ENCODE measurements at places on chromosomes 12 and 14.
A peak's percentile ranks its signal among the peaks of the same experiment; 100 is the strongest.

DNA sequence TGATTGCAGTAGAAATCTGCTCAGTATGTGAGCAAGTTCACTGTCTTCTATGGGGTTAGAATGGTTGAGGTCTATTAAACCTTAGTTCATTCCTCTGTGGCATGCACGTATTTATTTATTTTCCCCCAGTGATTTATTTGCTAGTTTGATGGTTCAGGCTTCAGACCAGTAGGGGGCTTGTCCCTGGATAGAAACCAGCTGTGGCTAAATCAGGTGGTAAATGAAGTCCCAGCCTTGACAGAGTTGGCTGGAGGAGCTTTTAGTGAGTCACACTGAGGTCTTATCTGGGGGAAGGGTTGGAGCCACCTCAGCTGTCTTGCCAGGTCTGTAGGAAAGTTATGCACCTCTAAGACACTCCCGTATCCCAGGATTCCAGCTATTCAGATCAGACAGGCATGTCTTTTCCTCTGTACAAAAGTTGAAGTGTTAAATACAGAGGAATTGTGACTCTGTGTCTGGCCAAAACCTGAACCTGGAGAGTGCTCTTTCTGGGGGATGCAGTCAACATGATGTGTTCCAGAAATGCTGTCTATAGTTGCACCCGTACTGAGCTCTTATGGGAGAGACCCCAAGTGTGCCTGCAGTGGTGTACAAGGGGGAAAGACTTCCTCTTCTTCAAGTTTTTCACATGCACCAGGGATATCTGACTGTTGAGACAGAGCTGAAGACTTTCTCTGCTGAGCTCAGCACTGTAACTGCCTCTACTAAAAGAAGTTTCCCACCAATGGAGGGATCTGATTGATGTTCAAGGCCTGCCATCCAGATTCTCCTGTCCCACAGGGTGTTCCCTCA, 1322.1 kb downstream of the TMEM121 start:
- no peak for DNase-seq

DNA sequence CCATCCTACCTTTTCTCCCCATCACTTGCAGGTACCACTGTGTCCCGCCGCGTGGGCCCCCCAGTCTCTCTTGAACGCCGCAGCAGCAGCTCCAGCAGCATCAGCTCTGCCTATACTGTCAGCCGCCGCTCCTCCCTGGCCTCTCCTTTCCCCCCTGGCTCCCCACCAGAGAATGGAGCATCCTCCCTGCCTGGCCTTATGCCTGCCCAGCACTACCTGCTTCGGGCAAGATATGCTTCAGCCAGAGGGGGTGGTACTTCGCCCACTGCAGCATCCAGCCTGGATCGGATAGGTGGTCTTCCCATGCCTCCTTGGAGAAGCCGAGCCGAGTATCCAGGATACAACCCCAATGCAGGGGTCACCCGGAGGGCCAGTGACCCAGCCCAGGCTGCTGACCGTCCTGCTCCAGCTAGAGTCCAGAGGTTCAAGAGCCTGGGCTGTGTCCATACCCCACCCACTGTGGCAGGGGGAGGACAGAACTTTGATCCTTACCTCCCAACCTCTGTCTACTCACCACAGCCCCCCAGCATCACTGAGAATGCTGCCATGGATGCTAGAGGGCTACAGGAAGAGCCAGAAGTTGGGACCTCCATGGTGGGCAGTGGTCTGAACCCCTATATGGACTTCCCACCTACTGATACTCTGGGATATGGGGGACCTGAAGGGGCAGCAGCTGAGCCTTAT, 9.2 kb downstream of the ARHGAP9 start:
- no peak for DNase-seq

- DNase-seq, result no peak
These were observed 223.8 kb upstream of the FSCB start for GRCh38 chr14:44730860-44731259.

DNA sequence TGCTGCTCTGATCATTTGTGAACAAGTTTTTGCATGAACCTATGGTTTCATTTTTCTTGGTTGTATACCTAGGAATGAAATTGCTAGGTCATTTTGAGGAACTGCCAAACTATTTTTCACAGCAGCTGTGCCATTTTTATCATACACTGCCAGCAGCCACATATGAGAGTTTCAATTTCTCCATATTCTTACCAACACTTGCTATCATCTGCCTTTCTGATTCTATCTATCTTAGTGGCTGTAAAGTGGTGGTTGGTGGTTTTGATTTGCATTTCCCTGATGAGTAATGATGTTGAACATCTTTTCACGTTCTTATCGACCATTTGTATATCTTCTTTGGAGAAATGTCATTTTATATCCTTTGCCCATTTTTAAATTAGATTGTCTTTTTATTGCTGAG, 146.1 kb downstream of the C12orf75 start:
- no peak for DNase-seq

- DNase-seq, result no peak
These were observed 11.1 kb downstream of the DICER1 start for GRCh38 chr14:95146079-95146771.

GRCh38 chr14:81982046-81982445, 448.4 kb upstream of the SEL1L start:
- peak; percentile 24 for DNase-seq

GRCh38 chr12:95181103-95181502, 36.2 kb downstream of the FGD6 start:
- DNase-seq, result no peak

GRCh38 chr12:4353785-4354208, 25.7 kb downstream of the FGF23 start:
- DNase-seq, result no peak

- DNase-seq, result no peak
These were observed 444.3 kb downstream of the NELL2 start for GRCh38 chr12:44431647-44432343.

GRCh38 chr14:93974833-93975232, 1.5 kb downstream of the ASB2 start:
- DNase-seq, result no peak

- DNase-seq, result peak; percentile 58
These were observed 166.7 kb upstream of the E2F7 start for GRCh38 chr12:77232045-77232444.

- no peak for DNase-seq
These were observed 105.8 kb upstream of the NAP1L1 start for GRCh38 chr12:76190299-76190698.

DNA sequence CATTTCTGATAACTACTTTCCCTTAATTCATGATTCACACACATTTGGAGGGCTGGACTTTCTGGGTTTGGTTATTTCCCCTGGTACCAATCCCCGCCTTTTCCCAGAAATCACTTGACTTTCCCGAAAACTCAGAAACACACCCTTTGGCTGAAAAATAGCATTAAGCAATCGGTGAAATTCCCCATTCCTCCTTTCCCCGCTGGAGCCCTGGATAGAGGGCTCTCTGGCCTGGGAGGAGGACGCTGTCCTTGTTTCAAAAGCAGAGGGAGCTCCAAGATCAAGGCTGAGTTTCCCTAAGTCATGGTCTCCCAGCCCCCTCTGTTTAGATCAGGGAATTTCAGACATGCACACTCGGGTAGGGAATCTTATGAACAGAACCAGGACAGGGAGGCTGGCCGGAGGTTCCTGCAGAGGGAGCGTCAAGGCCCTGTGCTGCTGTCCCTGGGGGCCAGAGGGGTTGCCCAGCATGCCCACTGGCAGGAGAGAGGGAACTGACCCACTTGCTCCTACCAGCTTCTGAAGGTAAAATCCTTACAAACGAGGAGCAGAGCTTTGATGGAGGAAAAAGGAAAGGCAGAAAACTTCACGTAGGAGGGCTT, at the start of gene C1S:
Gene C1S (plus strand): TSS at position 366 of the 602 bp plus-strand sequence. CDS start 1,195 bp downstream, outside the sequence.
- peak; percentile 86 for DNase-seq

DNA sequence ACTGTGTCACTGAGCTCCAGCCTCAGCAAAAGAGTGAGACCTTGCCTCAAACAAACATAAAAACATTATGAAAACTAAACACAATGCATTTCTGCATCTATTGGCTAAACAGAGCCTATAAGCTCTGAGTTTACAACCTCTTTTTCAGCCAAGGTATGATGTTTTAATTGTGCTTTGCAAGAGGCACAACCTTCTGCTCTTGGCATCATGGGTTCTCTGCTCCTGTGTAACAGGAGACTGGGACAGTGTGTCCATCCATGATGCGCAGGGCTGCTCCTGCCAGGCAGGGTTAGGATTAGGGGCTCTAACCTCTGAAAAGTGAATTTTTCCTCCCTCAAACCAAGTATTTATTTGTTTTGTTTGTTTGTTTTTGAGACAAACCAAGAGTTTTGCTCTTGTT, 5.0 kb upstream of the NFKBIA start:
- DNase-seq, result no peak

- DNase-seq, result peak; percentile 58
These were observed 137.3 kb downstream of the SUDS3 start for GRCh38 chr12:118513611-118514010.

- no peak for DNase-seq
These were observed 15.8 kb upstream of the ATP5F1B start for GRCh38 chr12:56661560-56661959.

DNA sequence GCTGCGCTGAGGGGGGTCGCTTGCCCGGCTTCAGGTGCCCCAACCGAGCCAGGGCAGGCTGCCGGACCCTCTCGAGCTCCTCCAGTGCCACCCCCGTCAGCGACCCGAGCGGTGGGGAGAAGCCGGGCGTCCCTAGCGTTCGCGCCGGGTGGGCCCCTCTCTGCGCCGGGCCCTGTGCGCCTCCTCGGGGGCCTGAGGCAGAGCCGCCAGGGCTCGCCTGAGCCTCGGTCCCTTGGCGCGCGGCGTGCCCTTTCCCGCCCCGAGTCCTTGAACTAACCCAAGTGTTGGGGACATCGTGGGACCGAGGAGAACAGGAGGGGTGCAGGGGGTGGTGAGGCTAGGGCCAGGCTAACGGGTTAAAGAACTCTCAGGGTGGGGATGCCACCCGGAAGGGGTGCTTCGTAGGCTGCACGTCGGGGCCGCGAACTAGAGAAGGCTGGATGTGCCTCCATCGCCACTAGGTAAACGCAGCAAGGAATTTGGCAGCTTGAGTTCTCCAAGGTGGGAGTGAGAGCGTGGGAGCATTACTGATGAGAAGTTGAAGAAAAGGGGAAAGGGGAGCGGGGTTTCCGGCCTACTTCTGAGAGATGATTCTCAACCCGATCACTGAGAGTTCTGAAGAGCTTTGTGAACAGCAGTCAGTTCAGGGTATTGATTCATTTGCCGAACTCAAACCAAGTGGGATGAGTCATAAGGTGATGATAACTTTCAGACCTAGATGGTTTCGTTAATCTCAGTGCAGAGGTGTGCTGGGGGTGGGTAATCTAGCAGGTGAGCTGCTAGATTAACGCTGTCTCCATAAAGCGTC, 618 bp downstream of the RNF34 start:
- DNase-seq, result peak; percentile 81

DNA sequence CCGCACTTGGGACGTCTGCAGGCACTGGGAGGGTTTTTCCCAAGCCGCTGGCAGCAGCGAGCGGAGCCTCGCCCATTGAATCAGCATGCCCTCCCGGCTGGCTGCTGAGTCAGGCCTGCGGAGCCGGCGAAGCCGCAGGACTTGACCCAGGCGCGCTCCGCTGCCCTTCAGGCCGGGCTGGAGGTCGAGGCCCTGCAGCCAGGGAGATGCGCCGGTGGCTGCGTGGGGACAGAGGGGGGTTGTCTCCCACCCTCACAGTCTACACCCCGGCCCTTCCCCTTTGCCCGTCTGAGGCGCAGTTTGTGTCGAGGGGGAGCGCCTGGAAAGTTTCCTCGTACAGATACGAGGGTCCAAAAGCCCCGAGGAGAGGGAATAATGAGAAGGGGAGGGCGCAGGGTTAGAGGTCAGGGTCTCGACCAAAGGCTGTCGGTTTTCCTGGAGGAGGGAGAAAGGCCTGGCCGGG, 759 bp upstream of the KLC1 start:
- peak; percentile 83 for DNase-seq

DNA sequence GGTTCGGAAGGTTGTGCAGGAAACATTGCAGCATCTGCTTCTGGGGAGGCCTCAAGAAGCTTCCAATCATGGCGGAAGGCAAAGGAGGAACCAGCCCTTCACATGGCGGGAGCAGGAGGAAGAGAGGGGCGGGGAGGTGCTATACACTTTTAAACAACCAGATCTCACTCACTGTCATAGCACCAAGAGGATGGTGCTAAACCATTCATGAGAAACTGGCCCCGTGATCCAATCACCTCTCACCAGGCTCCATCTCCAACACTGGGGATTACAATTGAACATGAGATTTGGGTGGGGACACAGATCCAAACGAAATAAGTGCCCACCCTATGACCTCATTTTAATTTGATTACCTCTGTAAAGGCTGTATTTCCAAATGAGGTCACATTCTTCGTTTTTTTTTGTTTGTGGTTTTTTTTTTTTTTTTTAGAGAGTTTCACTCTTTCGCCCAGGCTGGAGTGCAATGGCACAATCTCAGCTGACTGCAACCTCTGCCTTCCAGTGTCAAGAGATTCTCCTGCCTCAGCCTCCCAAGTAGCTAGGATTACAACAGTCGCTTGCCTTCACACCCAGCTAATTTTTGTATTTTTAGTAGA, 11.4 kb upstream of the ORAI1 start:
- no peak for DNase-seq

DNA sequence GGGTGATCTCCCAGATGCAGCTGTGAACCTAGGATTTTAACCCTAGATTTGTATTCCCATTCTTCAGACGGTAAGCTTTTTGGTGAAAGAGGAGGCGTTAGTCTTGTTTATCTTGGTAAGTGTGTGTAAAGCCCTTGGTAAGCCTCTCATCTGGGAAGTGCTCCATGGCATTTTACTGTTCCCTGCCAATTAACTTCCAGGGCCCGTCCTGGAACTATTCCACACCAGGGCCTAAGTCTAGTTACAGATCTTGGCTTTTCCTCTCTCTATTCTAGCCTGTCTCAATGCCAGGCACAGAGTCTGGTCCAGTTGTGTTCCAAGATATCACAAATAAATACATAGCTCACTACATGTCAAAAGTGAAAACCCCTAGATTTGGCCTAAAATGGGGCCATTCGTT, 42.4 kb downstream of the YEATS4 start:
- DNase-seq, result no peak

DNA sequence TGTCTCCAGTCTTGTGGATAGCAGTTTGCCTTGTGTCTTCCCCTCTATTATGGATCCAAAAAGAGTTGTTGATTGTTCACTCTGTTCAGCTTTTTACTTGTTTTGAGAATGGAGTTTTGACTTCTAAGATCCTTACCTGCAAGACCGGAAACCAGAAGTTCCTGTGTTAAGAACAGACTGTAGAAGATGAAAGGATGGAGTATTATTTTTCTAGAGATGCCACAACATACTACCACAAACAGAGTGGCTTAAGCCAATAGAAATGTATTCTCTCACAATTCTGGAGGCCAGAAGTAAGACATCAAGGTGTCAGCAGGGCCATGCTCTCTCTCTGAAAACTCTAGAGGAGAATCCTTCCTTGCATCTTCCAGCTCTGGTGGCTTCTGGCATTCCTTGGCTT, 95.0 kb downstream of the IGF1 start:
- DNase-seq, result no peak

GRCh38 chr12:71694099-71694820, 8.4 kb downstream of the TMEM19 start:
- no peak for DNase-seq

GRCh38 chr14:74362361-74362915, 14.2 kb downstream of the VRTN start:
- DNase-seq, result peak; percentile 93
